ENCODE measurements at places on chromosomes 4 and X.

DNA sequence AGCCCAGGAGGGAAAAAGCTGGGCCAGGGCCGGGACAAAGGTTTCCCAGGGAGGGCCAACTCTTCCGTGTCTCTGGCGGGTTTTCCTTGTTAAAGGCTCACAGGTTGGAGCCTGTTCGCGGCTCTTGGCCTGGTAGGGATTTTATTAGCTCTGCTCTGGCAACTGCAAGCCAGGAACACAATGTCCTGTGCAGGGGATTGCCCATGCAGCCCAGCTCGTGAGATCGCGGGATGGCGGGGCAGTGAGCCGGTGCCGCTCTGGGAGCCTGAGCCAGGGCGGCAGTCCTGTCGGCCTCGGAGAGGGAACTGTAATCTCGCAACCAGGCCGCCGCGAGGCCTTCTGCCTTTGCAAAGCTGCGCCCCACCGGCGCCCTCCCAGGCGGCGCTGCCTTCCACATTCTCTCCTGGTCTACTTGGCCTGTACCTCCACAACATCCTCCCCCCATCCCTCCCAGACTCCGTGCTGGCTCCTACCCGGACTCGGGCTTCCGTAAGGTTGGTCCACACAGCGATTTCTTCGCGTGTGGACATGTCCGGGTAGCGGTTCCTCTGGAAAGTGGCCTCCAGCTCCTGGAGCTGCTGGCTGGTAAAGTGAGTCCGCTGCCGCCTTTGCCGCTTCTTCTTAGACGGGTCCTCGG, 2.1 kb downstream of the PITX2 start:
- DNase-seq = no peak

DNA sequence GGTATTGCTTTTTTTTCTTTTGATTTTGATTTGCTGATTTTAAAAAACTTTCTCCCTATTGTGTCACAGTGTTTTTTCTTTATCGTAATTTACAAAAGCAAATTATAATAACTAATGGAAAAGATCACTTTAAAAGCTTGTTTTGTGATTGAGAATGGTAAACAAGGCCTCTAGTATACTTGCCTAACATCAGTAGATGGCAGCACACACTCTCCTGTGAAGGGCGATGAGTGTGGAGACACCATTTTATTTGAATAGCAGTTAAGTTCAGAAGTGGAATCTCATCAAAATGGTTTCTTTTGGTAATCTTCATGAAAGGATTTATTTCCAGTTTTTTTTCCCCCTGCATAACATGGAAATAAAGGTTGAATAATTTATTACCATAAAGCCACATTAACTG, 72.3 kb downstream of the PAK3 start:
- DNase-seq = no peak

- no peak for DNase-seq
Measured at GRCh38 chr4:20126906-20127305, 124.8 kb upstream of the SLIT2 start.

DNA sequence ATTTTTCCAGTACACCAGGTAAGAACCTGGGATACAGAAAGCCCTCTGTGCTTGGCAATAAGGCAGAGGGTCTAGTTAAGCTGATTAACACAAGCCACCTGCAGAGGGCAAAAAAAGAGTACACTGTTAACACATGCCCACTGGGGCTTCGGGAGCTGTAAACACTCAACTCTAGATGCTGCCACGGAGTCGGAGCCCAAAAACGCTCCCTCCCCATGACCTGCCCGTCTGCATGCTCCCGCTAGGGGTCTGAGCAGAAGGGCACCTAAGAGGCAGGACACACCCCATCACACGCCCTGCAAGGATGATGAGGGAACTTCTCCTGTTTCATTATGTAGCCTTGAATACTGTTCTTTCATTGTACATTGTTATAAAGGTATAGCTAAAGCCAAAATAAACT, 715.6 kb upstream of the AADAT start:
- no peak for DNase-seq

DNA sequence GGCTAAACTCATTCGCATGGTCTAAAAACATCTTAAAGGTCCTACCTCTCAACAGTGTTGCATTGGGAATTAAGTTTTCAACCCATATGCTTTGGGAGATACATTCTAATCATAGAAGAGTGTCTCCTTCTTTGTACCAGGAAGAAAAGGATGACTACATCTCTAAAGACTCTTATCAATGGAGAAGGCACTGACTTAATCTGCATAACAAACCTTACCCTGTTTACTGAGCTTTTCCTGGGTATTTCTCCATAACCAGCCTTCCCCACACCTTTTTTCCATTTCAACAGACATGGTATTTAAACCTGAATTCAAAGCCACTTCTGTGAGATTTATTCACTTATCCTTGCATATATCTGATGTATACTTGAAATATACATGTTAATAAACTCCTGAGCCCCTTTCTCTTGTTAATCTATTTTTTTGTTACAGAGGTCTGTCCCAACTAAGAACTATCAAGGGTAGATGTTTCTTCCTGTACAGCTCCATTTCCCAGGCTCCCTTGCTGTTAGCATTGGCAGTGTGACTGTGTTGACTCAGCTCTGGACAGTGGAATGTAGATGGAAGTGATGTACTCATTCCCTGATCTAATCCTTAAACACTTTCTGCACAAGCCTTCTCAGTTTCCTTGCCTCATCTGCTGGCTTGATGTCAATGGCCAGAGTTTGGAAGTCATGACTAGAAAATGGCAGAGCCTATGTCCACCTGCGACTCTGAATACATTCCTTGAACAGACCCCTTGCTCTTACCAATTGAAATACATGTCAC, 148.9 kb upstream of the CPEB2 start:
- no peak for DNase-seq

DNA sequence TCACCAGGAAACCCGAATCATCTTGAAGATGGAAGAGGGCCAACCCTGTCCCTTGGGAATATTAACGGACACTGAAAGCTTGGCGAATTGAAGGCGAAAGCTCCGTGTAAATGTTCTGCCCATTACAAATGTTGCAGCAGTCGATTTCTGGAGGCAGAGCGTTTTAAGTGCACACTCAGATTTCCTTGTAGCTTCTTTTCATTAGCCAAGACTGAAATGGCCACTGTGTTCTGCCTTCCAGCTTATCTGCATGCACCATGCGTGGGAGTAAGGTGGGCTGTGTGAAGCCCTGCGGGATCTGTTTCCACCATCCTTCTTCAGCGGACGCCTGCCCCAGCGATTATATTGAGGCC, 1.3 kb downstream of the SMIM20 start:
- DNase-seq = no peak

- no peak for DNase-seq
Measured at GRCh38 chr4:155007660-155008176, 200.7 kb upstream of the NPY2R start.

- DNase-seq = peak; percentile 69
Measured at GRCh38 chr4:1009542-1010394, 1.7 kb upstream of the FGFRL1 start.

DNA sequence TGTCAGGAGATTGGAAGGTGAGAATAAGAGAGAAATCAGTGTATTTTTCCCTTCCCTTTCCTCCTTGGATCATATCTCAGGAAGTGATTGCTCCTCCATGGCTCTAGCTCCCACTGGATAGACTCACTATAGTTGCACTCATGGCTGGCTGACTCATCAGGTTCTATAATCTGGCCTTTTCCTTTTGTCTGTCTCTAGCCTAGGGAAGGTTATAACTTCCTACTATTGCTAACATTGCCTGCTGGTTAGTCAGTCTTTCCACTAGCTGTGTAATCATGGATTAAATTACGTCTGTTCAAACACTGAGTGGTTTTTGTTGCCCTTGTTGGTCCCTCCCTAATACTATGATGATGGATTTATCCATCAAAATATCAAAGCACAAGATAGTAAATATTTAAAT, 195.5 kb upstream of the VEGFC start:
- DNase-seq = no peak

GRCh38 chrX:8297766-8298165, 126.7 kb upstream of the VCX2 start:
- no peak for DNase-seq

- DNase-seq = no peak
Measured at GRCh38 chrX:48786341-48786800, at the start of gene GATA1. Gene GATA1, plus strand, starts transcription at chrX:48786590. Its CDS starts 4,520 bp downstream, at chrX:48791110.

- DNase-seq = no peak
Measured at GRCh38 chr4:173821876-173822275, 291.8 kb upstream of the HAND2 start.

GRCh38 chr4:9999956-10000561, 21.2 kb downstream of the SLC2A9 start:
- no peak for DNase-seq

- DNase-seq = no peak
Measured at GRCh38 chr4:152045807-152046571, 285.2 kb upstream of the GATB start.

DNA sequence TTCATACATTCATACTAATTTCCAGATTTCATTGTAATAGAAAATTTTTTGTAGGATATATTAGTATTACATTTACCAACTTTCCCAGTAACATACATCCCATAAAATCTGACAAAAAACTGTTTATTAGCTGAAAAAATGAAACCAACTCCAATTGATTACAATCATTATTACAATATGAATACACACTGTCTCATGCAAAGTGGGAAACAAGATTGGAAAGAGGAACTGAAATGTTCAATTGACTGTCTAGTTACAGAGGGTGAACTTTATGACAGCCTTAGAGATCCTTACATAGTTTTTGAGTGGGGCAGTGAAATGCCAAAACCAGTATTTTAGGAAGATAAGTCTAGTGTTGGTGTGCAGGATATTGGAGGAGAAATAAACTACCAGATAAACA, 2.3 kb upstream of the AMBN start:
- no peak for DNase-seq

DNA sequence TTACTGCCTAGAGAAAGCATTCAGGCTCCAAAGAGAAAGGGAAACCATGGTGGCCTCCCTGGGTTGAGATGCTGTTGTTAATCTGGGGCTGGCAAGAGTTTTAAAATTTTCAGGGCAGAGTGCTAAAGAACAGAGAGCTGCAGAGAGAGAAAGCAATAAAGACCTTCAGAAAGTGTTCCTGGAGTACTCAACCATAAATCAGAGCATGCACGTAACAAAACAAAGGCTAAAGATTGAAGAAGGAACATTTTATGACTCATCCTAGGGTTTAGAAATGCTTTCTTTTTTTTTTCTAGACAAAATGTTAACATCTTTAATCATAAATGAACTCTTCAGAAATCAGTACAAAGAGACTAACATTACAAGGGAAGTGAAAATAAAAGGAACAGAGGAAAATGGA, 562.3 kb upstream of the NDST4 start:
- DNase-seq = no peak

- DNase-seq = no peak
Measured at GRCh38 chr4:107366900-107367299, 330.8 kb upstream of the DKK2 start.
